ENCODE measurements at places on chromosomes 1 and 21. TPM values are rescaled to one million over a fixed set of nuclear protein-coding genes. Genes with fewer than 3 reads are reported as not detected.

- H3K4me3 ChIP-seq, result no peak overlapping the region
- DNase-seq, result no peak
- H3K36me3 ChIP-seq, result peaks cover 49% of the 10 kb centered on the region
- H3K27ac ChIP-seq, result no peak overlapping the region
- no peaks in the 10 kb centered on the region for H3K4me1 ChIP-seq
Measured at GRCh38 chr1:32040711-32041110, 27.0 kb downstream of the KHDRBS1 start.

- no peak overlapping the region for H3K27ac ChIP-seq
- no peak for DNase-seq
- peaks cover 10% of the 10 kb centered on the region for H3K4me1 ChIP-seq
- H3K27me3 ChIP-seq, result no peaks in the 10 kb centered on the region
Measured at GRCh38 chr1:87108814-87109411, 194.5 kb downstream of the HS2ST1 start.

The SPRR2A gene
- 0.75 TPM for total RNA-seq

- DNase-seq, result no peak
- peaks cover 11% of the 10 kb centered on the region for H3K4me1 ChIP-seq
- H3K4me3 ChIP-seq, result no peak overlapping the region
- H3K36me3 ChIP-seq, result no peaks in the 10 kb centered on the region
- H3K27me3 ChIP-seq, result no peaks in the 10 kb centered on the region
Measured at GRCh38 chr1:186289943-186290545, 85.0 kb downstream of the TPR start.

The VSIG8 gene
- not detected for total RNA-seq

DNA sequence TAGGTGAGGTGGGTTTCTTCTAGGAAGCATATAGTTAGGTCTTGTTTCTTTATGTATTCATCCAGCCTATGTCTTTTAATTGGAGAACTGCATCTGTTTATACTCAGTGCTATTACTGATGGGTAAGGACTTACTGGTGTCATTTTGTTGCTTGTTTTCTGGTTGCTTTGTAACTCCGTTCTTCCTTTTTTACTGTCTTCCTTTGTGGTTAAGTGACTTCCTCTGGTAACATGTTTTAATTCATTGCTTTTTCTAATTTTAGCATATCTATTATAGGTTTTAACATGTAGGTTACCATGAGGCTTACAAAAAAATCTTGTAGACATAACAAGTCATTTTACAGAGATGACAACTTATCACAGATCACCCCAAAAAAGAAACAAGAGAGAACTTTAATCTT, 160.8 kb downstream of the VAV3 start:
- no peak overlapping the region for H3K4me3 ChIP-seq
- no peak overlapping the region for H3K27ac ChIP-seq
- H3K36me3 ChIP-seq, result no peaks in the 10 kb centered on the region
- no peak for DNase-seq

- no peak overlapping the region for H3K27ac ChIP-seq
- H3K4me3 ChIP-seq, result no peak overlapping the region
- no peaks in the 10 kb centered on the region for H3K27me3 ChIP-seq
- H3K4me1 ChIP-seq, result no peaks in the 10 kb centered on the region
- no peak for DNase-seq
Measured at GRCh38 chr1:173295391-173295790, 88.3 kb upstream of the TNFSF4 start.

DNA sequence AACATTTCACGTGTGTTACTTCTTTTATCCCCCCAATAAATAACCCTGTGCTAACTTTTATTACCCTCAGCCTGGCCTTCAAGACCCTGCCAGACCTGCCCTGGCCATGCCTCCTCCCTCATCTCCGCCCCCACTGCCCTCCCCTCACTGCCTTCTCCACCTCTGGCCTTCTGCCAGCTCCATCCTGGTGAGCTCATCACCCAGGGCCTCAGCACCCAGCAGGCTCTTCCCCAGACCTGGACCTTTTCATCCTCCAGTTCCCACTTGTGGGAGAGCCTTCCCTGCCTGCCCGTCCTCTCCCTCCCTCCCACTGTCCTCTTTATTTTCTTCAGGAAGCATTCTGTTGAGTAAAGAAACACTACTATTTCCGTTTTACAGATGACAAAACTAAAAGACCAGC, 72.0 kb downstream of the SLC66A1 start:
- peak overlapping the region; percentile 77 for H3K27ac ChIP-seq

DNA sequence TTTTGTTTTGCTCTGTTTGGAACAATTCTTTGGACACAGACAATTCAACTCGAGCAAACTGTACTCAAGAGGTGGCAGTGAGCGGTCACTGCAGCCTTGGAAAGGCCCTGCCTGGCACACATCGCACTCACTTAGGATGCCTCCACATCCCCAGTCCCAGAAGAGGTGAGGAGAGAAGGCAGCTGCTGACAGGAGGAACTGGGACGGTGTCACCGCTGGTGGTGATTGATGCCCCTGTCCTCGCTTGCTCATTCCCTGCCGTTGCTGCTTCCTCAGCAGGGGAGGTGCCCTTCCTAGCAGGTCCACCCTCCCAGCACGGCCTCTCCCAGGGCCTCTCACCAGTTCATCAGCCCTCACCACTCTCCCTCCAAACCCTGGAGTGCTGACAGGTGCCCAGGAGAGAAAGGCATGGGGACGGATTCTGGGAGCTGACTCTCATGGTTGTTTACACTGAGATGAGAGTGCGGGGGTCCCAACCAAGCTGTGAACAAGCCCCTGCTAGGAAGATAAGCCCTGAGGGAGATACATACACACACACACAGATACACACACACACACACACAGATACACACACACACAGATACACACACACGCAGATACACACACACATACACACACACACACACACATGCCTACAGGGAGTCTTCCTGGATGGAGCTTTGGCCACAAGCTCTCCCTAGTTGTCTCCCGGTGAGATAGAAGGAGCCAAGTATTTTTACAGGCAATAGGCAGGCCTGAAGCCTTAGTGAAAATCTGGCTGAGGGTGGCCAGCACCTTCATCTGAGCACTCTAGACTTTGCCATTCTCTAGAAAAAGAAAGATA, 101.1 kb downstream of the CDC7 start:
- DNase-seq, result no peak
- peak overlapping the region; percentile 72 for H3K27ac ChIP-seq
- no peaks in the 10 kb centered on the region for H3K27me3 ChIP-seq

DNA sequence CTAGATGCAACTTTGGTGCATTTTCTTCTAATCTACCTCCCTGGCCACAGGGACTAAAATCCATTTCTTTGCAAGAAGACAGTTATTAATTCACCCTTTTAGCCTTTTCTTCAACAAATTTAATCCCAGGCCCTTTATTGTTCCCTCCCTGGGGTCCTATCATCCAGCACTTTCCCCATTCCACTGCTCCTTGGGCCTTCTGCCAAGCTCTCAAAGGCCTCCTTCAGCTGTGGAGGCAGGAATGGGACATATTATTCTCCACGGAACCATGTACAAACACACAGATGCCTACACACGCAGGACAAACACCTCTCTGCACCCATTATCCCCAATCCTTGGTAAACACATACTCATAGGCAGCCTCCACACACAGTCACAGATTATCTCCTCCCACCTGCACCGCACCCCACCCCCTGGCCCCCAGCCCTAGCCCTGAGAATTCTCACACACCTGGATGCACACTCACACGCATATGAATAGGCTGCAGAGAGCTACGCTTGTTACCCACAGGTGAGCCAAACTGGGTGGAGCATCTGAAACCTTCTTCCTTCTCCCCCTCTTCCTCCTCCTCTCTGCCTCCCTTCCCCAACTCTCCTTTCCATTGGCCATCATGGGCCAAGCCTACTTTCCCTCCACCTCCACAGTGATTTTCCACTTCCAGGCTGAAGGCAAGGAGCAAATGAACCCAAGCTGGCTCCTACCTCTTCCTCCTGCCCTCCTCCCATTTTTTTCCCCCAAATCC, 11.7 kb downstream of the TAGLN2 start:
- H3K27me3 ChIP-seq, result no peaks in the 10 kb centered on the region
- H3K4me1 ChIP-seq, result peaks cover 67% of the 10 kb centered on the region
- H3K4me3 ChIP-seq, result peak overlapping the region; percentile 27
- H3K27ac ChIP-seq, result peak overlapping the region; percentile 77
- peaks cover 8% of the 10 kb centered on the region for H3K36me3 ChIP-seq

- no peaks in the 10 kb centered on the region for H3K36me3 ChIP-seq
- no peak overlapping the region for H3K27ac ChIP-seq
- no peaks in the 10 kb centered on the region for H3K4me1 ChIP-seq
- DNase-seq, result no peak
- no peaks in the 10 kb centered on the region for H3K27me3 ChIP-seq
Measured at GRCh38 chr1:248695451-248696132, 7.0 kb downstream of the OR14I1 start.

The TMEM79 gene
- total RNA-seq, result 18.1 TPM

- H3K27me3 ChIP-seq, result no peaks in the 10 kb centered on the region
- H3K27ac ChIP-seq, result no peak overlapping the region
Measured at GRCh38 chr1:111565079-111565478, 54.5 kb upstream of the RAP1A start.

DNA sequence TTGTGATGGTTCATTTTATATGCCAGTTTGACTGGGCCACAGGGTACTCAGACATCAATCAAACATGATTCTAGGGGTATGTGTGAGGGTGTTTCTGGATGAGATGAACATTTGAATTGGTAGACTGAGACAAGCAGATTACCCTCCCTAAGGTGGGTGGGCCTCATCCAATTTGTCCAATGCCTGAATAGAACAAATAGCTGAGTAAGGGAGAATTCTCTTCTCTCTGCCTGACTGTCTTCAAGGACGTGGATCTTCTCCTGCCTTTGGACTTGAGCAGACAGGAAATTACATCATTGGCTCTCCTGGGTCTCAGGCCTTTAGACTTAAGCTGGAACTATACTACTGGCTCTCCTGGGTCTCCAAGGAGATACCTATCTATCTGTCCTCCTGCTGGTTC, 64.4 kb downstream of the SUSD4 start:
- H3K27ac ChIP-seq, result no peak overlapping the region
- no peaks in the 10 kb centered on the region for H3K27me3 ChIP-seq
- no peaks in the 10 kb centered on the region for H3K36me3 ChIP-seq
- DNase-seq, result no peak
- H3K4me1 ChIP-seq, result peaks cover 6% of the 10 kb centered on the region

The NBPF10 gene
- total RNA-seq, result 4.9 TPM

The TEDDM1 gene
- total RNA-seq, result not detected

The PRAMEF10 gene
- not detected for total RNA-seq

- peaks cover 16% of the 10 kb centered on the region for H3K36me3 ChIP-seq
- peak overlapping the region; percentile 98 for H3K4me3 ChIP-seq
- H3K27ac ChIP-seq, result peak overlapping the region; percentile 98
- H3K27me3 ChIP-seq, result no peaks in the 10 kb centered on the region
- no peak for DNase-seq
- peaks cover 37% of the 10 kb centered on the region for H3K4me1 ChIP-seq
Measured at GRCh38 chr1:91020486-91020885, 1.3 kb downstream of the ZNF644 start.

DNA sequence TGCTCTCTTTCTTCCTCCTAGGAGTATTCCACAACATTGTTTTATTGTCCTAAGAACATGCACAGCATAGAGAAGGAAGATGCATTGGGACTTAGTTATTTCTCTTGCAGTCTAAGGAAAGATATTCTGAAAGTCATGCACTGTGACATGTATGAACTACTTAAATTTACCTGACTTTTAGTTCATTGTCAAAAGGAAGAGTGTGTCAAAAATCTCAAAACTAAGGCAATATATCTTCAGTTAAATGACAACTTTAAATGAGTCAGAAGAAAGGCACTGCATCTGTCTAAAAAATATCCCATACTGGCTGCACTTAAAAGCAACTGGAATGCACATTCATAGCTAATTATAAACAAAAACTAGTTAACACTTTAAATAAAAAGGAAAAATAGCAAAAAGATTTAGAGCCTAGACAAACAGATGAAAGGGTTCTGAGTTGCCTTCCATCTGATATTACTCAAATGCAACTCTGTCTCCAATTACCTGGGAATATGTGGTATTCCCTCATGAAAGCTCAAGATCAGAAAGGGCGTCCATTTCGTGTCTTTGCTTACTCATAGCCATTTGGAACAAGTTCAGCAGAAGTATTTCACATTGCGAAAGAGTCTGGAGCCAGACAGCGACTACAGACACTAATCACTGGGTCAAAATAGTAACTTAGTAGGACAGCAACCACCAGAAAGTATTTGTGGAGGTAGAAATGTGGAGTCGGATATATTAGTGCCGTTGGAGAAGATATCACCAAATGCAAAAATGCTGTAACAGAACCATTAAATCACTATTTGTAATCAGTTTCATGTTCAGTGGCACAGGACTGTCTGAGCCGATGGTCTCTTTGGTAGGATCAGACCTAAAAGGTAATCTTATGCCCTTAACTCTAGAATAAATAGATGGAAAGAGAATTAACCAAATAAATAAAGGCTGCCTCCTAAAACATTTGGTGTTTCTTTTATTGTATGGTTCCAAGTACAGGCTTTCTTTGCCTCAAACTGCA, 225.7 kb downstream of the GREM2 start:
- H3K4me3 ChIP-seq, result no peak overlapping the region
- H3K4me1 ChIP-seq, result no peaks in the 10 kb centered on the region
- H3K36me3 ChIP-seq, result no peaks in the 10 kb centered on the region
- H3K27me3 ChIP-seq, result no peaks in the 10 kb centered on the region

The CHI3L2 gene
- total RNA-seq, result 3.4 TPM

DNA sequence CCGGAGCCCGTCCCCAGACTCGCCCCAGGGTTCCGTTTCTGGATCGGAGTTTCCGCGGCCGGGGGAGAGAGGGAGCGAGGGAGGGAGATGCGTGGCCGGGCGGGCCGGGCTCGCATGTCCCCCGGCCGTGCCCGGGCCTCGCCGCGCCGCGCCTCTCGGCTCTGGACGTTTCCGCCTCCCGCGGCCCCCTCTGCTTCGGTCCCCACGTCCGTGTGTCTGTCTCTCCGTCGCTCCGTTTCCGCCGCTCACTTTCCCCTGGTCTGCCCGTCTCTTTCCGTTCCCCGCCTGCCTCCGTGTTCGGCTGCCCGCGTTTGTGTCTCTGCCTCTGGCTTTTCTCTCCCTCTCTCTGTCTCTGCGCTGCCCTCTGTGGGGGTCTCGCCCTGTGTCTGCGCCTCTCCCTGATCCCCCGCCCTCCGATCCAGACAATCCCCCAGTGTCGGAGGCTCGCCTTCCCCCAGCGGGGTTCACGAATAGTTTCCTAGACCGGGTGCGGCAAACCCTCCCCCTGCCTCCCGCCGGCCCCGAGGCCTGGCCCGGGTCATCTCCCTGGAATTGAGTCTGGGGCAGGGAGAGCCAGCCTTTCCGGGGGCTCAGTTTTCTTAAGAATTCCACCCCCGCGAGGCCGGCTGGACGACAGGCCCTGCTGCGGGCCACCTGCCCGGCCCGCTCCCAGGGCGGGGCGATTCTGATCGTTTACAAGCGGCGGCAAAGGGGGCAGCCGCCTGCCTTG, 735 bp downstream of the NBL1 start:
- peaks cover 31% of the 10 kb centered on the region for H3K4me1 ChIP-seq
- peak overlapping the region; percentile 79 for H3K27ac ChIP-seq
- H3K36me3 ChIP-seq, result no peaks in the 10 kb centered on the region
- peaks cover 46% of the 10 kb centered on the region for H3K27me3 ChIP-seq

The RIPK4 gene
- total RNA-seq, result 13.7 TPM

The FAM43B gene
- total RNA-seq, result 1.3 TPM

The CADM3 gene
- 5.8 TPM for total RNA-seq

DNA sequence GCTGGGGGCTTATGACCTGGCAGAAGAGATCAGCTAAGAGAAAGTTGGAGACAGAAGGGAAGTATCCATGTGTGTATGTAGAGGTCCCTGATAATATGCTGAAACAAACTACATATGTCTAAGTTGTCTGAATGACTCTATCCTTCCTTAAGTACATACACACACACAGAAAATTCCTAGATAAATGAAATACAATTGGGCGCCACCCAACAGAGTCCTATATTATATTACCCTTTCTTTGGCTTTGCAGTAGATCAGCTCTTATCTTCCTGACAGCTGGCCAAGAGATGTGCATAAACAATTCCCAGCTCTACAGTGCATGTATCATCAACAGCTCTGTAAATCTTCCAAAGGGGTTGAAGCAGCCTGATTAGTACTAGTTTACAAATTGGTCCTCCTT, 40.1 kb downstream of the SORT1 start:
- H3K36me3 ChIP-seq, result peaks cover 4% of the 10 kb centered on the region
- no peak overlapping the region for H3K27ac ChIP-seq
- DNase-seq, result no peak
- no peak overlapping the region for H3K4me3 ChIP-seq
- no peaks in the 10 kb centered on the region for H3K4me1 ChIP-seq

All from type B pancreatic cell (in vitro differentiated cells).